ENCODE measurements at places on chromosomes 6 and 20. TPM values are rescaled to one million over a fixed set of nuclear protein-coding genes. Genes with fewer than 3 reads are reported as not detected.

The COL9A3 gene
- not detected for total RNA-seq

The NNAT gene
- total RNA-seq, result 0.42 TPM

DNA sequence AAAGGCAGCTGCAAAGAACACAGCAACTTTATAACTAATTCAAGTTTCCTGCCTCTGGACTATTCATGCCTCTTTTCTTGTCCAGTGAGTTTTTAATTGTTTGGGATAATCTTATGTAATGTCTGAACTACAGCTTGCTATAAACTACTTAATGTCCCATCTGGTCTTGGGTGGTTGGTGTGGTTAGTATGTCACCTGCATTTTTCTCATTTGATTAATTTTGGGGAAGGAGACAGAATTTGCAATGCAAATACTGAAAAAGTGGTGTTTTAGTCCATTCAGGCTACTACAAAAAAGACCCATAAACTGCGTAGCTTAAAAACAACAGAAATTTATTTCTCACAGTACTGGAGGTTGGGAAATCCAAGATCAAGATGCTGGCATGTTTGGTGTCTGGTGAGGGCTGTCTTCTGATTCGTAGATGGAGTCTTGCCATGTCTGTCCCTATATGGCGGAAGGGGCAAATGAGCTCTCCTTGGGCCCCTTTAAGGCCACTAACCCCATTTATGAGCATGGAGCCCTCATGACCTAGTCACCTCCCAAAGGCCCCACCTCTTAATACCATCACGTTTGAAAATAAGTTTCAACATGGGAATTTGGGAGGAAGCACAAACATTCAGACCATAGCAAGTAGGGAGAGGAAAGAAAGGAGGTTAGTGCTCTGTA, 22.4 kb downstream of the RNF8 start:
- no peak overlapping the region for H3K27ac ChIP-seq
- no peaks in the 10 kb centered on the region for H3K27me3 ChIP-seq
- H3K4me3 ChIP-seq, result no peak overlapping the region
- no peak for DNase-seq
- H3K36me3 ChIP-seq, result peaks cover 16% of the 10 kb centered on the region
- H3K4me1 ChIP-seq, result no peaks in the 10 kb centered on the region

GRCh38 chr6:13273931-13274706, 54.2 kb downstream of the TBC1D7 start:
- H3K4me3 ChIP-seq, result peak overlapping the region; percentile 42
- peaks cover 25% of the 10 kb centered on the region for H3K4me1 ChIP-seq
- peak; percentile 76 for DNase-seq
- peaks cover 4% of the 10 kb centered on the region for H3K27me3 ChIP-seq
- H3K36me3 ChIP-seq, result no peaks in the 10 kb centered on the region

GRCh38 chr6:144406796-144407195, 121.7 kb downstream of the UTRN start:
- peaks cover 12% of the 10 kb centered on the region for H3K36me3 ChIP-seq
- H3K4me3 ChIP-seq, result no peak overlapping the region
- no peaks in the 10 kb centered on the region for H3K27me3 ChIP-seq
- no peak overlapping the region for H3K27ac ChIP-seq
- DNase-seq, result no peak

- no peaks in the 10 kb centered on the region for H3K36me3 ChIP-seq
- no peak overlapping the region for H3K4me3 ChIP-seq
- H3K27me3 ChIP-seq, result peaks cover 12% of the 10 kb centered on the region
- H3K27ac ChIP-seq, result no peak overlapping the region
Observed at GRCh38 chr6:17971128-17972073, 16.0 kb downstream of the KIF13A start.

All from activated CD4-positive, alpha-beta T cell treated with anti-CD3 and anti-CD28 coated beads for 36 hours (primary cell).